CD4-positive, alpha-beta T cell (primary cell): ENCODE measurements at places on chromosomes 3 and 15. TPM values are rescaled to one million over a fixed set of nuclear protein-coding genes. Genes with fewer than 3 reads are reported as not detected.

DNA sequence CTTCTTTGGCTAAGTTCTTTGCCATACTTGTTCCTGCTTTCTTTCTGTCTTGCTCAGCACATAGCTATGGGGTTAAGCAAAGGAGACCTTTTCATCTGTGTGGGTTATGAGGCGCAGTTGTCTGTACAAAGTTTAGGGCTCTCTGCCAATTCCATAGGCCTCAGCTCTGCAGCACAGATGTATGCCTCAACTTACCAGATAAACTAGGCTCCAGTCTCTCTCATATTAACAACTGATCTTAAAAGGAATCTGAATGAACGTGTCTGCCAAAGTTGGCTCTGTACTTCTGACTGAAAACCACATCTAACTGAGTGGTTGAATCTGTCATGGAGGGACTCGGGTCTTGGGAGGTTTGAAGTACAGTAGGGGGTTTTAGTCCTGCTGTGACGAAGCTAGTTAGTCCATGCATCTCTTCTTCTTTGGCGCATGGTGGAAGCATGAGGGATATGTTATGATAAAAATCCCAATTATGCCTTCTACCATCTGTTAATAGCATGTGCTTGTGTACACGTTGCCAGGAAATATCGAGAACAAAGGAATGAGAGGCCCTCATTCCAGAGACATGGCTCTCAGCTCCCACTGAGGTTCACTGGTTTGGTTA lies 114.6 kb upstream of the TSC22D2 start:
- no peak overlapping the region for H3K27ac ChIP-seq
- no peak for DNase-seq
- no peaks in the 10 kb centered on the region for H3K36me3 ChIP-seq

DNA sequence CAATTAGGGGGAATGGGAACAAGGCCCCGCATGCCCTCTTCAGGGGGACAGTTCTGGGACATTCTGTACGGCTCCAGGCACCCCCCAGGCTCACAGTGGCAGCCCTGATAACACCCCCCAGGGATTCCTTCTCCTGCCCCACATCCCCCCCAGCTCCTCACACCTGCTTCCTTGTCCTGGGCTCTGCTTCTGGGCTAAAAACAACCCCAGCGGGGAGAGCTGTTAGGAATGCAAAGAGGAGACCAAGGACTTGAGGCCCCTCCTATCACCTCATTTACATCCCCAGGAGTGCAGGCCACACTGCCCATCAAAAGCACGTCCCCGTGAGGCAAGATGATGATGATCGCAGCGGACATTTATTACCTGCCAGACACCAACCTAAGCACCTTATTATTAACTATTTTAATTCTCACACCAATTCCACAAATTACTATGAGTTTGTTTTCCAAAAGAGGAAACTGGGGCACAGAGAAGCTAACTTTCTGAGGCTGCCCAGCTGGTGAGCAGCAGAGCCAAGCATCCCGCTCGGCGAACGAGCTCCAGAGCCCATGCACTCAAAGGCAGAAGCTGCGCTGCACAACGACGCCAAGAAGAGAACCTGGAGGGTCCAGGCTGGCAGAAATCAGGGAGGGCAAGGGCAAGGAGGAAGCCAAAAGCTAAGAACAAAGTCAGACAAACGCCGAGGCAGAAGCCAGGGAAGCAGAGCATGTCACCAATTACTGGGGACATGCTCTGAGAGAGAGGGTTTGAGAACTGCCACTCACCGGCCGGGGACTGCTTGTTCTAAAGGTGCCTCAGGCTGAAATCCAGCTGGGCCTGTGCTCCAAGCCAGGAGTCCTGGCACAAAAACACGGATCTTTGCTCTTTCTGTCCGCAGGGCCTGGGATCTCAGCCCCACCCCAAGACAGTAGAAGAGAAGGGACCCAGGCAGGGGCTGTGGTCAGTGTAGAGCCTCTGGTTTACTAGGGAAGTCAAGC lies 76.2 kb upstream of the NSMCE3 start:
- H3K4me3 ChIP-seq = no peak overlapping the region
- H3K36me3 ChIP-seq = no peaks in the 10 kb centered on the region
- no peak for DNase-seq
- no peak overlapping the region for H3K27ac ChIP-seq
- no peaks in the 10 kb centered on the region for H3K4me1 ChIP-seq
- H3K27me3 ChIP-seq = no peaks in the 10 kb centered on the region

Gene MEX3B
- total RNA-seq = 5.4 TPM

- DNase-seq = no peak
- H3K27me3 ChIP-seq = peaks cover 4% of the 10 kb centered on the region
- H3K4me3 ChIP-seq = no peak overlapping the region
- H3K4me1 ChIP-seq = no peaks in the 10 kb centered on the region
These were observed 61.3 kb downstream of the PPARG start for GRCh38 chr3:12349895-12350811.

Gene GOLGA6L7
- total RNA-seq = not detected
